ENCODE measurements at places on chromosomes 7 and 10.

GRCh38 chr7:2734084-2734686, 46.2 kb downstream of the AMZ1 start:
- DNase-seq: no peak

DNA sequence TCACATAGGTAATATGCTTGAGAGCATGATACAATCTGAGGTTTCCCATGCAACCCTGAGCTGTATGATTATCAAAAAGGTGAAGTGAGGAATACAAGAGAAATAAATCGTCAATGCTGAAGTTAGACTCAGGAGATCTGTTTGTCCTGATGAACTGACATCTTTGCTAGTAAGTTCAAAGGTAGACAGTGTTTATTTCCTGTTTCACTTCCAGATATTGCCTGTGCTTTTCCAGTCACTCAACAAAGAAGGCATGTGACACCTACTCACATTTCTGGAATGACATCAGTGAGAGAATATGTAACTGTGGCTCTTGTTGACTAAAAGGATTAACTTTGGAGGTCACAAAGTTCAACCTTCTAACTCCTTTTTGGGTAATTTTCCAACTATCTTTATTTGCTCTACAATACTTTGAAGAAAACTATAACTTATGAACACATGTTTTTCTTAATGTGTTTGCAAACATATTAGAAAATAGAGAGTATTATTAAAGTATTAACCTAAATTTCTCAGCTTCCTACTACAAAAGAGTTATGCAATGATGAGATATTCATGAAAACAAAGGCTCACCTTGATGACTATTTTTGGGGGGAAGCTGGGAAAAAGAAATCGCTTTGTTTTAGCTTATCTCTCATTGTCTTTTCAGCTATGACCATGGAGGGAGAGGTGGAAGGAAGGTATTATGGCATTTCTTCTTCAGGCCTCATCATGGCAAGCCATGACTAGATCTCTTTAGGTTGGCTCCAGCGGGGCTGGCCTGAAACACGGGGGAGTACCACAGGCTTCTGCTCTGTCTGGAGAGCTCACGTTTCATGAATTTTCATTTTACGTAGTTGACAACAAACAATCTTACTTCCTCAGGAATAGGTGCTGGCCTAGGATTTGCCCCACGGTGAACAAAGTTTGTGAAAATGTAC, 214.7 kb upstream of the SLC26A5 start:
- no peak for DNase-seq

GRCh38 chr7:45584261-45585210, 10.4 kb downstream of the ADCY1 start:
- no peak for DNase-seq

DNA sequence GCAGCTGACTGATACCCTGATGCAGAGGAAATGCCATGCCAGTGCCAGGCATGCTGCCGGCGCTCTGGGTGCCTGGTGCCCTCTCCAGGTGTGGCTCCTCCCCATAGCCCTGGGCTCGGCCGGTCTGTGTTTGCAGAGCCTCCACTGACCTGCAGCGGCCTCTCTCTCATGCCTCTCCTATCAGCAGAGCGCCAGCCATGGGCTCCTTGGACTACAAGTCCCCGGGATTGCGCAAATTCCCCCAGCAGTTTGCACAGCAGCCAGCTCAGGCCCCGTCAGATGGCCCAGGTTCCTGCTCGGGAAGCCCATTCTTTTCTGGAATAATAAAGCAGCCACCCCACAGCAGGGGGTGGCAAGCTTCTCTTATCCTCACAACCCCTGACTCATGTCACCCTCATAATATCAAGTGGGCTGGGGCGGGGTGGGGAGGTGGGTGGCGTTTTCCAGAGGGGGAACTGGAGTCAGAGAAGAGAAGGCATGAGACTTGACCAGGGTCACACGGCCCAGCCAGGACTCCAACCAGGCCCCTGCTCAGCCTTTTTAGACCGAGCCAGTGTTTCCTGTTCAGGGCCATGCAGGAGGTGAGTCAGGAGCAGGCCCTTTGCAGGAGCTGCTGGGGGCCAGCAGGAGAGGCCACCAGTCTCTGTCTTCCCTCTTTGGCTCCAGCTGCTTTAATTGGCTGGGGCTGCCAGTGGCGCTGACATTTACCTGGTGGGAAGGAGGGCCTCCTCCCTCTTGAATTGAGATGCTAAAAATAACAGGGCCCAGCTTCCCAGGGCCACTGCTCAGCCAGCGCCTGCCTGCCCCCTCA, 58.6 kb downstream of the ZMIZ1 start:
- DNase-seq: peak; percentile 65

- no peak for DNase-seq
Measured at GRCh38 chr10:114623661-114624294, 34.3 kb downstream of the ABLIM1 start.

GRCh38 chr7:132604121-132604520, 27.9 kb upstream of the PLXNA4 start:
- no peak for DNase-seq

GRCh38 chr7:107315716-107316220, 147.0 kb downstream of the HBP1 start:
- DNase-seq: no peak

GRCh38 chr7:100107890-100108289, 6.4 kb downstream of the AP4M1 start:
- DNase-seq: no peak

- DNase-seq: no peak
Measured at GRCh38 chr10:133231946-133232574, 2.0 kb downstream of the UTF1 start.

DNA sequence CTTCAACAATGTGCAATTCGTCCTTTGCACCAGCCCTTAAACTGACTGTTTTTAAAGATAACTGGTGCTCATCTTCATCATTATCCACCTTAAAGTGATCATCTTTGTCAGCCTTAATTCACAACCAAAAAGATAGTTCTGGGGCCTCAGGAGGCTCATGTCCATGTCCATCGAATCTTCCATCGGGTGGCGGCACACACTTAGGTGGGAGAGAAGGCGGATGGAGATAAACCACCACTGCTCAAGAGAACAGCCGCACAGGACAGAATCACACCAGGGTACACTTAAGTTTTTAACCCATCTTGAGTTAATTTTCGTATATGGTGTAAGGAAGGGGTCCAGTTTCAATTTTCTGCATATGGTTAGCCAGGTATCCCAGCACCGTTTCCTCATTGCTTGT, 24.8 kb downstream of the OIT3 start:
- DNase-seq: no peak

GRCh38 chr7:96120445-96121225, 201.3 kb downstream of the SLC25A13 start:
- DNase-seq: no peak
